ENCODE measurements at places on chromosomes 13 and 19.

DNA sequence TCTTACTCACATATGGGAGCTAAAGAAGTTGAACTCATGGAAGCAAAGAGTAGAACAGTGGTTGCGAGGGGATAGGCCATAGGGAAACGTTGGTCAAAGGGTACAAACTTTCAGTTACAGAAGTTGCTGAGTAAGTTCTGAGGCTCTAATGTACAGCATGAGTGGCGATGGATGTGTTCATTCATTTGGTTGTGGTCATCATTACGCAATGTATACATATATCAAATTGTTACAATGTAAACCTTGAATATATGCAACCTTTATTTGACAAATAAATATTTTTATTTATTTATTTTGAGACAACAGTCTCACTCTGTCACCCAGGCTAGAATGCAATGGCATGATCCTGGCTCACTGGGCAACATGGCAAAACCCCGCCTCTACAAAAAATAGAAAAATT lies 38.7 kb downstream of the ZIC5 start:
- DNase-seq: no peak

GRCh38 chr19:15379999-15380647 lies 536 bp upstream of the AKAP8 start:
- no peak for DNase-seq

GRCh38 chr19:39833464-39834286 lies at the start of gene DYRK1B:
Gene DYRK1B (minus strand): TSS chr19:39834162. CDS start chr19:39831867, 2,295 bp downstream.
- DNase-seq: peak; percentile 83

DNA sequence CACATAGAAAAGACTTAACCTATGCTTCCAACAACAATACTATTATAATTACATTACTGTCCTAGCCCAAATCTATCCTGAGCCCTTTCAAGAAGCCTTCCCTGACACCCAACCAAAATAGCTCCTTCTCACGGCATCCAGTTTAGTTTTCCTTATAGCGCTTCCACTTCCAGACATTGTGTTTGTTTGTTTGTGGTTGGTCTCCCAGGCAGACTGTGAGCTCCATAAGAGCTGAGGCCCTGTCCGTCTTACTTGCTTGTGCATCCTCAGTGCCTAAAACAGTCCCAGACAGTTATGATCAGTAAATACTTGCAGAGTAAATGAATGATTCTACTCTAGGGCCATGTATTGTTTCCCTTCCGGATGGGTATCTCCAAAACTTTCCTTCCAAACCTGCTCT lies 68.1 kb upstream of the STARD13 start:
- no peak for DNase-seq

DNA sequence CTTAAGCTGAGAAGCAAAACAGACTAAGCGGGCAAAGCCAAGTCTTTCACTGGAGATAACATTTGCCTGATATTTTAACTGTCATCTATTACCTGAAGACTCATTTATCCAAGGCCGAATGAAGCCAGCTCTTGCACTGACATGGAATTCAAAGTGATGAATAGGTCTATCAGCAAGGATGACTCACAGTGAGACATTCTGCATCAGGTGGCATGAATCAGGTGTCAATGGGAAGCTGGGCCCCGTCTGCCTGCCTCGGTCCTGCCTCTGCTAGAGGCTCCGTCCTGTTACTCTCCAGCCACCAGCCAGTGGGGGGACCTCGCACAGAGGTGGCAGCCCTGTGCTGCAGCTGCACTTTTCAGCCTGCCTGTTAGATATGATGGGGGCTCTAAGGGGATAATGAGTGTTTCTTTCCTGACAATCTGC lies 23.5 kb downstream of the STARD13 start:
- DNase-seq: no peak

GRCh38 chr13:87919956-87920355 lies 248.8 kb downstream of the SLITRK5 start:
- DNase-seq: no peak

DNA sequence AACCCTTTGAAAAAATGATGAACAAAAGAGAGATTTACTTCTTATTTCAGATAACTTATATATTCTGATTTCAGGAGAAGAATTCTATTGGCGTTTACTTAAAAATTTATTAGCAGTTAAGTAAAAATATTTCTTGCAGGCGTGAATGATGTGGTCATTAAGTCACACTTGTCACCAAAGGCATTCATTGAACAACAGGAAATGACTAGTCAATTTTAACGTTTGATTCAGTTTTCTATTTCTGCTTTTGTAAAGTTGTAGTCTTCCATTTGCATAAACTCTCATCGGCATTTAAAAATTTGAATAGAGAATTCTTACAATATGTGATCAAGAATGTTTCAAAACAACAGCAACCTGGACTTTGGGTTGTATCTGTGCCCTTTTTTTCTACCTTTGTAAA lies 83.4 kb downstream of the GPR12 start:
- no peak for DNase-seq
